A549 treated with Hydrocortisone at 1 μM for 4 hours (cell line): ENCODE measurements at places on chromosomes 12 and 14. TPM values are rescaled to one million over a fixed set of nuclear protein-coding genes. Genes with fewer than 3 reads are reported as not detected.

Gene IAPP
- total RNA-seq: not detected in 5 replicates

Gene KRT8
- total RNA-seq: 4,606 to 5,335 TPM (median 5,083 TPM) in 5 replicates

Gene COX8C
- not detected in 5 replicates for total RNA-seq

Gene NEDD1
- 13.4 to 24.9 TPM (median 19.9 TPM) in 5 replicates for total RNA-seq
